ENCODE measurements at places on chromosomes 11 and 22.

DNA sequence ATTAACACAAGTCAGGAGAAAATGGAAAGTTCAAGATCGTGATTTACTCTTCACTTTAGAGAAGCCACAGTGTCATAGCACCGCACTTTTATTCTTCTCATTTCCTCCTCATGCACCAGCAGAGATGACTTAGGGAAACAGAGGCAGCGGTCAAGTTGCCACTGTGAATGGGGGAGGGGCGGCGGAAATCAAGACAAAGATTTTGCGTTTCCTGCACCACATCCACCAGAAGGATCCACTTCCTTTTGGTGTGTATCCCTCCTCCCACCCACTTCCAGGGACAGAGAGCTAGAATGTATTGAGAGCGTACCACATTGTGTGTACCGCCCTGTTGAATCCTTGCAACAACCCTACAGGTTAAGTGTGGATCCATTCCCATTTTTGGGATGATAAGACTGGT is 21.8 kb downstream of the TSPAN18 start:
- no peak for DNase-seq

GRCh38 chr22:25840167-25840566 is 98.2 kb downstream of the MYO18B start:
- no peak for DNase-seq

DNA sequence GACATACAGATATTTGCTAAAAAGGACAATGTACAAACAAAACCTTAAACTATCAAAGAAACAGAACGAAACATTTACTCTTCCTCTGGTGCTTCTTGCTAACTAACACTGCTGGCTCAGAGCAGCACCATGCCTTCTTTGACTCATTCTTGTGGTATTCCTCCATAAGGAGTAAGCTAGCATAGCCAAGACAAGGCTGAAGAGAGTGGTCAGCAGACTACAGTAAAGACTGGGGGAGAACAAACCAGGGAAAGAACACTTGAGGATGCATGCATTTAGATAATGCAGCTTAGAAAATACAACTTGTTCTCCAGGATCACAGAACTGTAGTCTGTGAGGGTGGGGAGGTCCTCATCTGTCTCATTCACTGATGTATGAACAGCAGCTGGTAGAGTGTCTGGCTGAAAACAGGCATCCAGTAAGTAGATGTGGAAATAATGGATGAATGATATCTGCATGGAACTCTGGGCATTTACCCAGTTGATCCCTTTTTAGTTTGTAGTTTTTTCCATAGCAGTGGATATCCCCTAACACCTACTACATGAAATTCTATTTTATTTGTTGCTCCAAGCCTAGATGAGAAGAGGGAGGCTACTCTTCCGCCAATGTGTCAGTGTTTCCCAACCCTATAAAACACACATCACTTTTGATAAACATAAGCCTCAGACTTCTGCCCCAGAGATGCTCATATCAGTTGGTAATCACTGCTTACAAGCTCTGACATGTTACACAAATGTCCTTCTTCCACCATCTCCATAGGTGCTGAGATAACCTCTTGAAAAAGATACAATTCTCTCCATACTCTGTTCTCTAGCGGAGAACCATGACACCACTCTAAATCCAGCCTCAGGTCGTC is 7.3 kb downstream of the SNX19 start:
- no peak for DNase-seq

GRCh38 chr11:538431-539051 is 1.2 kb downstream of the LRRC56 start:
- no peak for DNase-seq

GRCh38 chr11:75229466-75229865 is 11.1 kb upstream of the TPBGL start:
- DNase-seq: no peak

- DNase-seq: peak; percentile 8
Measured at GRCh38 chr11:93444617-93445073, 98.5 kb downstream of the SMCO4 start.

DNA sequence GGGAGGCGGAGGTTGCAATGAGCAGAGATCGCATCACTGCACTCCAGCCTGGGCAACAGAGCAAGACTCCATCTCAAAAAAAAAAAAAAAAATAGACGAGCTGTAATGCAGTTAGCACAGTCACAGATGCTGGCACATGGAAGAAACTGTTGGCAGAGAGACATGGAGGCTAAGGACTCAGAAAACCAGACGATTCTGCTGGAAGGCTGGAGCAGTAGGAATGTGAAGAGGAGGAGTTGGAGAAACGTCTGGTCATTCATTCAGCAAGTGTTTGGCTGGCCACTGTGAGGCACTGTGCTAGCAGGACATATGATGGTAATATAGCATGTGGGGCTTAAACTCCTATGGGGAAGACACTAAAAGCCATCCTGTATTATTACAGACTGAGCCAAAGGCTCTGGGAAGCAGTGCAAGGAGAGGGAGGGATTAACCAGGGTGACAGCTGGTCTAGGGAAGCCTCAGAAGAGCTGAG is 5.0 kb downstream of the UQCR10 start:
- peak; percentile 78 for DNase-seq

- DNase-seq: no peak
Measured at GRCh38 chr11:117510646-117511045, 183.0 kb downstream of the CEP164 start.

GRCh38 chr11:47355283-47356128 is 3.0 kb upstream of the MYBPC3 start:
- DNase-seq: peak; percentile 95

DNA sequence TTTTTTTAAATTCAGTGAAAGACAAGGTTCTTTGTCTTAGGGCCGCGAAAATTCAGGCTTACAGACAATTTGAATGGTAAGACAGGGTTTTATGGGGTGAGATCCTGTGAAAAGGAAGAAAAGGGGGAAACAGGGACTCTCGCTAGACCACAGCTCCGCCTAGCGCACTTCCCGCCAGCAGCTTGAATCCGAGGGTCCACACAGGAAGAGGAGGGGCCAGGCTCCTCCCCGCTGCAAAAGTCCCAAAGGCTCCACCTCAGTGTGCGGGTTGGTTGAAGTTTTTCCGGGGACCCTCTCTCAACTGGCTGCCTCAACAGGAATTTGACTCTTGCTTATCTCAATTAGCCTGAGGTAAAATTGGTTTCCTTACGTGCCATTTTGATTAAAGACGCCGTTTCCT is 950.9 kb upstream of the CNTN5 start:
- DNase-seq: no peak

GRCh38 chr11:31702966-31703365 is 108.2 kb downstream of the PAX6 start:
- DNase-seq: peak; percentile 5

- no peak for DNase-seq
Measured at GRCh38 chr22:17334059-17334458, 35.2 kb upstream of the CECR2 start.

GRCh38 chr11:122422682-122423081 is 232.8 kb upstream of the UBASH3B start:
- no peak for DNase-seq

- DNase-seq: no peak
Measured at GRCh38 chr22:44026066-44026629, 2.0 kb downstream of the PARVB start.

- no peak for DNase-seq
Measured at GRCh38 chr11:94958121-94958696, 15.1 kb downstream of the CWC15 start.

- no peak for DNase-seq
Measured at GRCh38 chr11:58787903-58788302, 56.2 kb upstream of the GLYAT start.

All from SJCRH30 (cell line).